GM12891 (cell line): ENCODE measurements at places on chromosomes 7 and 10.

GRCh38 chr10:114957673-114958072 lies 19.7 kb downstream of the TRUB1 start:
- DNase-seq: no peak

DNA sequence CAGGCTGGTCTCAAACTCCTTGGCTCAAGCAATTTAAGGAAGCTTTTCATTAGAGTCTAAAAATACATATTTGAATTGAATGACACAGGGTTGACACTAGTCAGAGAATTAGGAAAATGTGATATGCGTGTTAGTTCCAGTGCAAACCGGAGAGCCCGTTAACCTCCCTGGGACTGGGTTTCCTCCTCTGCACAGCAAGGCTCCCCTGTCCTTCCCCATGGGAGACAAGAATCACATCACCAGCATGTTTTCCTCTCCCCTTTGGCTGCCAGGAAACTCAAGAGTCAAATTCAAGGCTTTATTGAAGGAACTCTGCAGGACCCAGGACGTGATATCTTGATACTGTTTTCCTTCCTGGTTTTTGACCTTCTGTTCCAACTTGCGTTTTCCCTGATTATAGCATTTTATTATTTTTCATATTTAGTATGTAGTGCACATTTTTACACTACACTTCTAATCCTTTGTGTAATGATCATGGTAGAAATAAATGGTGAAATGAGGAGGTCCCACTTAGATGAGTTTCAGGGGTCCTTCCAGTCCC lies 24.9 kb downstream of the GSTO2 start:
- no peak for DNase-seq

DNA sequence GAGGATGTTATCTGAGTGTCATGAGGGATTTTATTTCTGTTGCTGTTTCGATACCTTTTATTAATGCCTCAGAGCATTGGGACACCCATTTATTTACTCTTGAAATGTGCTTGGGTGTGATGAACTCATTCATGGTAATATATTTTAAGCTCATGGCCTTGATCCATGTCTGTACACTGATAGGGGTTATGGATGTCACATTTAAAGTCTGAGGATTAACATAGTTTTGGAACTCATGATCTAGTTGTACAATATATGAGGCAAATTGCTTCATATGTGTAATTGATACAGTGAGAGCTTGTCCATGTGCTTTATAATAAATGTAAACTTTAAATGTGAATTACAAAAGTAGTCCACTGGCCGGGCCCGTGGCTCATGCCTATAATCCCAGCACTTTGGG lies 23.0 kb upstream of the ZRANB1 start:
- no peak for DNase-seq

DNA sequence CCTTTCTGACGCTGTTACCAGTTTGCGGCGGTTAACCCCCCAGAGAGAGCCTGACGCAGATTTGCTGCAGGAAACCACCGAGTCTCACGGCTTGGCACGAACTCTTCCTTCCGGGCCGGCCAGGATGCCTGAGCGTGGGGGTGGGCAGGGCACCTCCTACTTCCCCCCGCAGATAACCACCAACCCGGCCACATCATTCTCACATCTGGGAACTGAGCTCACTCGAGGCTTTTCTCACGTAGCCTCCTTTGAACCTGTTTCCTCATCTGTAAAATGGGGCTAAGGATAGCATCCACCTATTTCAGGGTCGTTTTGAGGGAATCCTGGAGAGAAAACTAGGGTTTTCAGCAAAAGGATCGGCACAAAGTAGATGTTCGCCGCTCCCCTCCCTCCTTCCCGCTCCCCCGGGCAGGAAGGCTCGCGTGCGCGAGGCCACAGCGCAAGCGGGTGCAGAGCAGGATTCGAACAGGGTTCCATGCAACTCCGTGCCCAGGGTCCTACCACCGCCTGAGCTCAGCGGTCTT lies 23.6 kb downstream of the DDIT4 start:
- DNase-seq: peak; percentile 60

DNA sequence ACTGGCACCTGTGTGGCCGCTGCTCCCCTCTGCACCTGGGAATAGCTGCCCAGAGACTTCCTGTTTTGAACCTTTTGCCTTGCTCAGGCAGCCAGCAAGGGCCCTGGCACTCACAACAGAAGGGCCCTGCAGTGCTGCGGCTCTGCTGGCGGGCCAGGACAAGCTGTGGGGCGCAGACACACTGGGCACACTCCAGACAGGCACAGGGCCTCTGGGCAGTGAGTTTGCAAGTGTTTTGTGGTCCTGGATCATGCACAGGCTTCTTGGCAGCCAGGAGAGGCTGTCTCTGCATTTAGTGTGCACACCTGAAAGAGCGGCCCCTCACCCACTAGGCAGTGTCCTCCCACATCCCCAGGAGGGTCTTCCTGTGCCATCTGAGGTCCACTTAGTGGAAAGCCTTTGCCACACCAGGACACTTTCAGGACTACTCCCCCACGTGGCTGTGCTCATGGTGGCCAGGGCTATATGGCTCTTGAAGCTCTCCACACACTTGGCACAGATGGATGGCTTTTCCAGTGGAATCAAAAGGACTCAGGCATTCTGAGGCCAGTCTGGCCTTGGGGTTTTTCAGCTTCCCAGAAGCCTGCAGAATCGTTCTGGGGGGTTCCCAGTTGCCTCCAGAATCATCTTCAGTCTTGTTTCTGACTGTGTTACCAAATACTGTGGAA lies 5.0 kb upstream of the ATP6V0E2 start:
- DNase-seq: no peak

DNA sequence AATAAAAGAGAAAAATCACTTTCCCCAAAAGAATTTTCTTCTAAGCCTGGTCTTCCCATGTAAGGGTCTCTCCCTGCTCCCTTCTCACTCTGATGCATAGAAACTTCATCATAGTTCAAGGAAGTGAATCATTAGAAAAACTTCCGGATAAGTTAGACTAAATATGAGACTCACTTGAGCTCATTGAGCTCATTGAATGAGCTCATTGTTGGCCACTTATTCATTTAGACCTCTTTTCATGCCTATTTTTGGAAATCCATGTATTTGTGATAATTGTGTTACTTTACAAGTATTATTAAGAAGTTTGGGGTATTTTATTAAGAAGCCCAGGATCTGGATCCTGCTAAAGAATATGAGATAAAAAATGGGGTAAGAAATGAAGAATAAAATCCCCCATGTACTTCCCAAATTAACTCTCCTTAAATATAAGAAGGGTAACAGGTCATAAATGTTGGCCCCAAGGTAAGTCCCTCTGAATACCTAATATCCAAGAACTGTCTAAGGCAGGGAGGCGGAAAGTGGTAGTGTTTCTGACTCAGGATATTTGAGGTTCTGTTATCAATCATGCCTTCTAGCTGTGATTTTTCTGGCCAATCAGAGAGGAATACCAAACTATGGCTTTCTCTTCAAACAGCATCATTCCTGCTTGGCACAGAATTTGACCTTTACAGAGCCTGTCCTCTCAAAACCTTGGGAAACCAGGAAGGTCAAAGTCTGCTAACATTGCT lies 236.5 kb upstream of the PTN start:
- DNase-seq: no peak

- DNase-seq: no peak
Observed at GRCh38 chr7:144997512-144997911, 161.7 kb upstream of the TPK1 start.

GRCh38 chr7:50448823-50449222 lies 1.3 kb downstream of the FIGNL1 start:
- DNase-seq: no peak

DNA sequence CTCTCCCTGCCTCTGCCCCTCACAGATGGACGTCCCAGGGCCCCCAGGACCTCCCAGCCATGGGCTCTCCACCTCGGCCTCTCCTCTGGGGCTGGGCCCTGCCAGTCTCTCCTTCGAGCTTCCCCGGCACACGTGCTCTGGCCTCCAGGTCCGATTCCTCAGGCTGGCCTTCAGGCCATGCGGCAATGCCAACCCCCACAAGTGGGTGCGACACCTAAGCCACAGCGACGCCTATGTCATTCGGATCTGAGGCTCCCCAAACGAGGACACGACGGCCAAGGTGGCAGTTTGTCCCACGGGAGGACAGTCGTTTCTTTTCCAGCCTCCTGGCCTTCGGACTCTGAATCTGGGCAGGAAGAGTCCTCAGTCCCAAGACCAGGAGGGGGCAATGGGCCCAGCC lies 5.2 kb downstream of the AP4M1 start:
- DNase-seq: no peak

GRCh38 chr10:103273041-103273441 lies 3.9 kb upstream of the INA start:
- no peak for DNase-seq

- DNase-seq: no peak
Observed at GRCh38 chr7:25926451-25926850, 225.5 kb upstream of the NFE2L3 start.

DNA sequence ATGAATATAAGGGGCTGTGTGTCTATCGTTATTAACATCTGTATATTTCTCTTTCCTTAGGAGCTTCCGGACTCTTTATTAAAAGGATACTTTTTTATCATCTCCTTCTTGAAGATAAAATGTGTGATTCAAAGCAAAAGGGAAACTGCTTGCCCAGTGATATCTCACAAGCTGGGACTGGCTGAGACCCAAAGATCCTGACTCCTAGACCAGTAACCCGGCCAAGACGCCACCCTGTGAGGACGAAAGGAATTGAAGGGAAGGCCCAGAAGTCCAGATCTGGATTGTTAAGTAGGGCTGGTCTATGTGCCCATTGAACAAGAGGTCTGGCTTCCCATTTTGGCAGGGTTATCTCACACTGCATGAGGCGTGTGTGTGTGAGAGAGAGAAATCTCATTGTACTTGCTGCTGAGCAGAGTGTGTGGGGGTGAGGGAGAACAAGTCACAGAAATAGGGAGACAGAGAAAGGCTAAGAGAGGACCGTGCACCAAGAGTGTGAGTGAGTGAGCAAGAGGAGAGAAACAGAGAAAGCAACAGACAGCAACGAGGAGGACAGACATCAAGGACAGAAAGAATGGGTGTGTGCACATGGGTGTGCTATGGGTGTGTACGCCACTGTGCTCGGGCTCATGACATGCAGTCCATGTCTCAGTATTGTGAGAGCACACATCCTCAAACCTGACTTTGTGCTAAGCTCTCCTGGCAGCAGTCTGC lies 75.4 kb downstream of the PLXNA4 start:
- DNase-seq: no peak
